ENCODE measurements at places on chromosomes 6 and 20. TPM values are rescaled to one million over a fixed set of nuclear protein-coding genes. Genes with fewer than 3 reads are reported as not detected.

GRCh38 chr6:23980965-23981364 lies 145.1 kb upstream of the NRSN1 start:
- no peak for DNase-seq

GRCh38 chr6:170188571-170189001 lies 102.3 kb downstream of the DLL1 start:
- no peak for DNase-seq

Gene NKX2-2
- polyA plus RNA-seq, result not detected

GRCh38 chr6:40907198-40907701 lies 131.8 kb downstream of the UNC5CL start:
- DNase-seq, result no peak

DNA sequence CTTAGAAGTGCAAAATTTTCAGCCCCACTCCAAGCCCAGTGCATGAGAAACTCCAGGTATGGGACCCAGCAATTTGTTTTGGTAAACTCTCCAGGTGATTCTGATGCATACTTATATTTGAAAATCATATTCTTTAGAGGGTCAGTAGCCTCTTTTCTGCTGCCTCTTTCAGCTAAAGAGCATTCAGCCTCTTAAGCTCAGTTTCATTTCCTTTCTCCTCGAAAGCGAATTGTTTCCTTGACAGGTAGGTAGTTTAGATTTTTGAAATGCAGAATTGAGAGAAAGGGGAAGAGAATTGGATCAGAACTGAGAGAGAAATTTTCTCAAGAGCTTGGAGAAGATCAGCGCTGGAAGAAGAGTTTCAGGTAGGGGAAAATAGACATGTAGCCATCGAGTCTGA lies 995.8 kb upstream of the FLRT3 start:
- DNase-seq, result no peak

Data from right renal pelvis (tissue), 4 donors.